ENCODE measurements at places on chromosomes 7 and 10.
A peak's percentile ranks its signal among the peaks of the same experiment; 100 is the strongest.

DNA sequence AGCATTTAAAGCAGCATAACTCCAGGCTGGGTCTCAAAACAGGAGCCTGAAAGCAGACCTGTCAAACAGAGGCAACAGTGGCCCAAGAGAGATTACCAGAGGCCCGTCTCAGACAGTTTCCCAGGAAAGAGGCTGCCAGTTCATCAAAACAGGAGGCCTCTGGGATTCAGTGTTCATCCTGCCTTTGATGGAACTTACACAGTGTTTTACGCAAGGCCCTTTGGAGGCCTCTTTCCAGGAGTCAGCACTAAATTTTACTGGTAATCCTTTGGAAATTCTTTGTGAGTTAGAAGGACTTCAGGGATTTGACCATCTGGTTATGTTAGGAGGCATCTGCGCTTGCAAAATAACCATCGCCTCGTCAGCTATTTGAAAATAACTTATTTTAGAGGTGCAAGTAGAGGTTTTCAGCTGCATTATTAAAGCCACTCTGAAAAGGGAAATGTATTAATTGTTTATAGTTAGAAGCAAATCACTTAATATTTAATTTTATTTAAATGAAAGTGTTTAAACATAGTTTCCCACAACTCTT, 501.2 kb upstream of the COBL start:
- DNase-seq: no peak

GRCh38 chr7:116210345-116211005, at the start of gene TES:
TES (plus strand) TSS chr7:116210539; CDS start chr7:116210708, 169 bp downstream.
- peak; percentile 56 for DNase-seq

DNA sequence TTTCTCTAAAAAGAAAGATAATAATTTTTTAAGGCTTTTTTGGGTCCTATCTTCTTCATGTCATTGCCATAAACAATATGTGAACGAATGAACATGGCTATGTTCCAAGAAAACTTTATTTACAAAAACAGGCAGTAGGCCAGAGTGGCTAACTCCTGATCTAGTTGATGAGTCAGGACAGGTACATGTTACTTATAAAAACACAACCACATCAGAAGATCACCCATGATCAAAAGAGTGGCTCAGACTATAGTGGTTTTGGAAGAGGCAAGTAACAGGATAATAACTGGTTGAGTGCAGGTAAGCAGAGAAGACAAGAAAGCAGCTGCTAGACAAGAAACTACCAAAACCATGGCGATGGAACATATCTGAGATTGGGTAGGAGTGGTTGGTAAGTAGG, 468.7 kb downstream of the KCNMA1 start:
- DNase-seq: no peak

GRCh38 chr7:38142736-38143135, 35.3 kb upstream of the STARD3NL start:
- no peak for DNase-seq

DNA sequence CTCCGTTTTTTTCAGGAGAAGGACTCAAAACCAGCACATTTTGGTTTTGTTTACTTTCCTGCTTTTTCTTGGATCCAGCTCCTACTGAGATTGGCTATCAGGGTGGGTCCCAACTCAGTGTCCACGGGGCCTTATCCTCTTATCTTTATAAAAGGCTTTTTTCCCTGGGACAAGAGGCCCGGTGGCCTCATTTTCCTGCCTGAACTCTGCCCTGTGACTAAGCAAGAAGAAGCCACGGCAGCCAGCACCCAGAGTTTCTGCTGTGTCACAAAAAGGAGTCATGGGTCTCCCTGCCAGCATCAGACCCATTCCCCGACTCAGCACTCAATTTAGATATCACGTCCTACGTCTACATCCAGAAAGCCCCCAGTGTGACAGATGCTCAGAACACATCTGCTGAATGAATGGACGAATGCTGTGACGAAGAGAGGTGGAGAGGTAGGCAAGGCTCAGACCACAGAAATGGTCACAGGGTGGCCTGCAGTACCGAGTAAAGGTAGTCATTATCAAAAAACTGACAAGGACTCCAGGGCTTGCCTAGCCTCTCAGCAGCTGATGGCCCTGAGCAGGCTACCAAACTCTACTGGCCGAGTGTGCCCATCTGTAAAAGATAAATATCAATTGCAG, 16.7 kb downstream of the DLG5 start:
- peak; percentile 55 for DNase-seq

GRCh38 chr10:97291357-97292096, 910 bp downstream of the ARHGAP19 start:
- DNase-seq: no peak

DNA sequence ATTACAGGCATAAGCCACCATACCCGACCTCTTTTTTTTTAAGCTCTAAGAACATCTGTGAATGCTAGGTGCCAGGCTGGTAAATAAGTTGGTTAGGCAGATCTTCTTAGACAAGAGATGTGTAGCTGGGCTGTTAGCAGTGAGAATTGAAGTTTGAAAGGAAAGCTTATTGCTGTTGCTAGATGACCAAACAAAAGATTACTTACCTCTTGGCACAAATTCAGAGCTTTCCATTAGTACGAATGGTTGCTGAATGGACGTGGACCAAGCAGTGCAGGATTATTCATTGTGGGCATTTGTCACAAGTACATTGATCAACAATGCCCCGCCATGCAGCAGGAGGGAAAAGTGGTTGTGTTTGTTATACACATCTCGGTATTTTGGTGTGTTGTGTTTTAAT, 131.2 kb downstream of the GFRA1 start:
- DNase-seq: no peak

GRCh38 chr10:93604146-93604545, 3.1 kb upstream of the RBP4 start:
- no peak for DNase-seq

GRCh38 chr7:73719806-73720169, 319 bp upstream of the STX1A start:
- DNase-seq: no peak

DNA sequence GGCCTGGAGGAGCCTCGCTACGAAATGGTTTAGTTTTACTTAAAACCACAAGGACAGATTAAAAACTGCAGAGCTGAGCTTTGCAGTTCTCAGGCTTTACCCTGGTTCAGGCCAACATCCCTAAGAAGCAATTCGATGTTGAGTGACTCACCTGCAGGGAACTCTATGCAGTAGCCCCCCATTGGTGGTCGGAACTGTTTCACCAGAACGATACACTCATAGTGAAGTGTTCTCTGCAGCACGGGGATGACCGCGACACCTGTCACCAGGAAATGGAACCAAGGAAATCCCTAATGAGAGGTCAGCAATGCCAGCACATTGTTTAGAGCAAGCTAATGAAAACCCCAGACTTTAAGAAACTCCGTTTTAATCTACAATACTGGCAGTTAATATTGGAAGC, 18.0 kb downstream of the NUDT5 start:
- no peak for DNase-seq

All from amniotic epithelial cell (primary cell).